ENCODE measurements at places on chromosomes 13 and 19.

GRCh38 chr19:17775245-17775927, 19.6 kb upstream of the B3GNT3 start:
- no peak for DNase-seq

DNA sequence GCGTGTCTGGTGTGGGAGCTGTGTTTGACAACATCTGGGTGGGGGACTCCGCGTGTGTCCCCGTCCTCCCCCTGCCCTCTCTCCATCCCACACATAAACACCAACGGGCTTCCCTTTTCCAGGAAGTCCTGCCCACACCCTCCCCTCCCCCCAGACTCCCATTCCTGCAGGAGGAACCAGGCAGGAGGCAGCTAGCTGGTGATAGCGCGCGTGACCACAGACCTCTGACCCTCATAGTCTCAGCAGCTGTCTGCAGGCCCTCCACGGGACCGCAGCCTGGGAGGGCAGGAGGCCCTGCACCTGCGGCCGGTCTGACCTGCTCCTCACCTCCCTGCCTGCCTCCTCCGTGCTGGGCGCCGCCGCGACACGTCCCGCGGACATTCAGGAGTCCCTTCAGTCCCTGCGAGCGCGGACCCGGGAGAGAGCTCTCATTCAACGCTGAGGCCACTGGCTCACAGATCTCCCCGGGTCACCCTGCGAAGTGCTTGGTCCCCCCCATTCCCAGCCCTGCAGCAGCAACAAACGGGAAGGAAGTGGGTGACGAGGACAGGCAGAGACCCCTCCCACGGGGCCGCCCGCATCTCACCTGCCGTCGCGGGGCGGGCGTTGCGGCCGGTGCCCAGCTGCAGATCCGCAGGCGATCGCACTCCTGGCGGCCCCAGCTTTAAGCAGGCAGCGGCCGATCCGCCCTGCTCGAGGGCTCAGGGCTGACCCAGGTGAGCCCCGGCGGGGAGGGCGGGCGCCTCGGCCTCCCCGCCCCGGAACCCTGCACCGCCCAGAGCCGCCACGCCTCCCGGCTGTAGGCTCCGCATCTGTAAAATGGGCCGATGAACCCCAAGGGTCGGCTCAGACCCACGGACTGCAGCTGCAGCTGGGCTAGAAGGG, 1.1 kb upstream of the ACP5 start:
- peak; percentile 31 for DNase-seq

GRCh38 chr13:20182231-20182846, 10.4 kb downstream of the GJB2 start:
- peak; percentile 84 for DNase-seq

GRCh38 chr13:70723732-70724131, 615.5 kb upstream of the KLHL1 start:
- no peak for DNase-seq

DNA sequence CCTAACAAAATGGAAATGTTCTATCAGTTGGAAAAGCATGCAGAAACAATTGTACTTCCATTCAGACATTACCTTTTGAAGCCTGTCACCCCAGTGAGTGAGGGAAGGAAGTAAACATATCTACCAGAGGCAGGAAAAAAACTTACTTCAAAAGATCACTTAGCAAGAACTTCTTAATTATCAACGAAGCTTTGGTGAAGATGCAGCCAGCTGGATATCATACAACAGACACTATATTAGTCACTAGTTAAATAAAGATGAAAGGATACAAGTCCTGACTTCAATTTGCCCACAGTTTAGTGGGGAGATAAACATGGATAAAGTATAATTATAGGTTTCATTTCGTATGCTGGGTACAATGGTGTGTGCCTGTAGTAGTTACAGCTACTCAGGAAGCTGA, 148.8 kb downstream of the TNFRSF19 start:
- DNase-seq = no peak

DNA sequence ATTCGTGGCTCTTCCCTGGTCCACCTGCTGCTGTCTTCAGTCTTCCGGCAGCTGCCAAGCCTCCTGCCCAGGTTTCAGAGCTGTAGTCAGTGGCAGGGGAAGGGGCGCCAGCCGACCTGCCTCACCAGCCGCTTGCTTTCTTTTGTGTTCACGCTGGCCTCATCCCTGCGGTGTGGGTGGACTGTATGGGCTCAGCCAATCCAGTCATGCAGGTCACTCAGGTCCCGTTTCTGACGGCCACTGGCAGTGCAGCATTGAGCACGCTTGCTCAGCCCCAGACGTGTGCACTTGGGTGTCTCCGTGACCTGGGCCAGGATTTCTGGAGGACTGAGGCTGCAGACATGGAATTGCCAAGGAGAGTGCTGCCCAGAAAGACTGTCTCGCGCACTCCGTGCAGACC, 26.0 kb downstream of the AP1M1 start:
- no peak for DNase-seq

DNA sequence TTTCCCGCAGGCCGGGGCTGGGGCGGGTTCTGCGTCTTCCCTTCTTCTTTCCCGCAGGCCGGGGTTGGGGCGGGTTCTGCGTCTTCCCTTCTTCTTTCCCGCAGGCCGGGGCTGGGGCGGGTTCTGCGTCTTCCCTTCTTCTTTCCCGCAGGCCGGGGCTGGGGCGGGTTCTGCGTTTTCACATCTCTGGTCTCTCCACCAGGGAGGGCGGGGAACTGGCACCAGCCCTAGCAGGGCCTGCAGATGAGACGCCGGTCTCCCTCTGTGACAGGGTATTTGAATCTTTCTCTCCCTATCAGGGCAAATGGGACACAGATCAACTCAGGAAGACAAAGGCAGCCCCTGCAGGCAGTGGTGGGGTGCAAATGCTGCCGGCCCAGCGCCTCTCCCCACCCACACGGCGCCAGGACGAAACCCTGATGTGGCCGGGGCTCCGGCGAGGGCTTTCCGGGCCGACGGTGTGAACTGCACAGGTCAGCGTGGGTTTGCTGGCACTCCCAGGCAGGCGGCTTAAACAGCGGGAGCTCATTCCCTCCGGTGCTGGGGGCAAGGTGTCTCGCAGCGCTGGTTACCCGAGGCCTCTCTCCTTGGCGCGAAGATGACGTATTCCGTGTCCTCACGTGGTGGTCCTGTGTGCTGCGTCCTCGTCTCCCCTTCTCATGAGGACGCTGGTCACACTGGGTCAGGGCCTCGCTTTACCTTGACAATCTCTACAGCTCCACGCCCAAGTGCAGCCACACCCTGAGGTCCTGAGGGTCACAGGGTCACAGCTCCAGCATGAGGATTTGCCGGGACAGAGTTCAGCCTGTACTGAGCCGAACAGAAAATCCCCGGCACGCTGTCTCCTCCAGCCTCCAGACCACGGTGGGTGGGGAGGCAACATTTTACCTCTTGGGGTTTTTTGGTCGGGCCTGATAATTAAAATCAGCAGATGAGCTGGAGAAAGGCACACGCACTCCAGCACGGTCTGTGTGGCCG, 717 bp upstream of the C13orf46 start:
- DNase-seq = no peak

DNA sequence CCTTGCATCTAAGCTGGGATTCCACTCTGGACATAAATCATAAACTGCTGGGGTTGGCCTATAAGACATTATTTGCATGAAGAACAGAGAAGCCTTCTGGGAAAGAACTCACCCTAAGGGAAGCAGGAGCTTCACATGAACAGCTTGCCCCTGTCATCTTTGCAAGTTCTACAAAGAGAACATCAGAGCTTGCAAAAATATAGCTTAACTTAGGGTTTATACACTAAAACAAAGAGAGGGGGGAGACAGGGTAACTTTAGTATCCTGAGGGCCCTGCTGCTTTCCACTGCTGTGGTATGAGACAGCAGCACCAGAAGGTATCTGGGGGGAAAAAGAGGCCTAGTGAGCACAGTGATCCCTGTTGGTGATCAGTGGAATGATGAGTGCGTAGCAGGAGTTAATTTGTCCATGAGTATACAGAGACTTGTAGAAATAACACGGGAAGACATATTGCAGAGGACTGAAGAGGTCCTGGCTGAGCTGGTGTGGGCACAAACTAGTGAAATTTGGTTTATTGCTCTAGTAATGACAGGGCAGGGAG, 116.1 kb upstream of the TSC22D1 start:
- DNase-seq = no peak

DNA sequence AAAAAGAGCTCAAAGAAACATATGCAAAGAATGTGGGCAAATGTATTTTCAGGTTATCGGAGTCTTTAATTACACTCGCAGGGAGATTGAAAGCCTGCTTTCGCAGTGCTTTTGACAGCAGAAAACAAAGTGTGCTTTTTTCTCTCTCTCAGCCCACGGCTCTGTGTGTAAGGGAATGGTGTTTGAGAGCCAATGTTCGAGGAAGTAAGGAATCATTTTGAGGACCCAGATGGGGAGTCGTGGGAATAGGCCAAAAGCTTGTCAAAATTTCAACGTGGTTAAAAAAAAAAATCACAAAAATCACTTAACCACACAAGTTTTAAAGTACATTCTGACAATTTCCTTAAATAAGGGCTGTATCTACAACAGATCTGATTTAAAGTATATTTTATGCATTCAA, 197.1 kb upstream of the IRS2 start:
- no peak for DNase-seq

DNA sequence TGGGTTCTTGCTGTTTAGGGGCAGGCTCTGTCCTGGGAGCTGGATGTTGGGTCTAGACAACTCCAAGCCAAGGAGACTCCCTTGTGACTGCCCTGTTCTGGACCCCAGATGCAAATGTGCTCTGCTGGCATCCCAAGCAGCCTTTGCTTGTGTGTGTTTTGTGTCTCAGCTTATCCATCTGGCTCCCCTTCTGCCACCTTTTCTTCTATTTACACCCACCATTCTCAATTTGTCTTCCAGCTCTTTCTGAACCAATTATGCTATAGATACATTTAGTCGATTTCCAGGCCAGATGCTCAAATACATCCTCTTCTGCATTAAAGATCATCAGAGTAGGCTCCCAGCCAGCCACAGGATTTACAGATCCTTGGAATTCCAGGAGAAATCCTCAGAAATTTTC, 115.0 kb upstream of the SLC7A1 start:
- no peak for DNase-seq

DNA sequence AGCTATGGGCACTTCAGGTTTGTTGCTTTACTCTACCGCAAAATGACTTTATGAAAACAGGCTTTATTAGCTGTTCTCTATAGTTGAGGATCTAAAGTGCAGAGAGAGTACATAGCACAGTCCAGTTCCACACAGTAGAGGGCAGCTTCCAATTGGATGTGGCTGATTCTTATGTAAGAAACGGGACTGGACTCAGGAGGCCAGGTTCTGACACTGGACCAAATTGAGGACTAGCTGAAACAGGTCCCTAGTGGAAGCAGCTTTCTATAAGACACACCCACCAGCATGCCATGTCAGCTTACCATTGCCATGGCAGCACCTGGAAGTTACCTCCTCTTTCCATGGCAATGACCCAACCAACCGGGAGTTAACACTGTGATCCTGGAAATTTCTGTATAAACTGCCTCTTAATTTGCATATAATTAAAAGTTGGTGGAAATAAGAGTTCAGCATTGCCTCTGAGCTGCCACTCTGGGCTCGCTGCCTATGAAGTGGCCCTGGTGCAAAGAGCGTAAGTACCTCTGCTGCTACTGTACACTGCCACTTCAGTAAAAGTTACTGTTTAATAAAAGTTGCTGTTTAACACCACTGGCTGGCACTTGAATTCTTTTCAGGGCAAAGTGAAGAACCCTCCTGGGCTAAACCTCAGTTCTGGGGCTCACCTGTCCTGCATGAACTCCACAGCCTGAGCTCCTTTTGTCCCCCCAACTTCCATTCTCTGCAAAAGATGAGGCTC, 211.9 kb upstream of the SLC10A2 start:
- no peak for DNase-seq

DNA sequence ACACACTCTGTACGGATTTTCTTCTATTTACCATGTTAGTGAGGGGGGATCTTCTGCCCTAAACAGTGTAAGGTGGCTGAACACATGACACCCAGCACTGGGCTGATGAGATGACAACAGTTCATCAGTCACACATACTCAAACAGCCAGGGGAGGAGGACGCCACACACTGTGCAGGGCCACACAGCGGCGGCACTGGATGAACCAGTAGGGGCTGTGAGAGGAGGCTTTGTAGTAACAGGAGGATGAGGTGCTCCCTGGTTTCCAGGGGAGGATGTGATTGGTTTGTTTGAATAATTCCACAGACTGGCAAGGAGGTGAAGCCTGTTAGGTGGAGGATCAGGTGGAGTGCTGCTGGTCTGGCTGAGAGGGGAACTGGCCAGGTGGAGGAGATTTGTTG, 16.3 kb upstream of the GTF3A start:
- no peak for DNase-seq

GRCh38 chr13:42534785-42535184, 39.2 kb upstream of the TNFSF11 start:
- no peak for DNase-seq

DNA sequence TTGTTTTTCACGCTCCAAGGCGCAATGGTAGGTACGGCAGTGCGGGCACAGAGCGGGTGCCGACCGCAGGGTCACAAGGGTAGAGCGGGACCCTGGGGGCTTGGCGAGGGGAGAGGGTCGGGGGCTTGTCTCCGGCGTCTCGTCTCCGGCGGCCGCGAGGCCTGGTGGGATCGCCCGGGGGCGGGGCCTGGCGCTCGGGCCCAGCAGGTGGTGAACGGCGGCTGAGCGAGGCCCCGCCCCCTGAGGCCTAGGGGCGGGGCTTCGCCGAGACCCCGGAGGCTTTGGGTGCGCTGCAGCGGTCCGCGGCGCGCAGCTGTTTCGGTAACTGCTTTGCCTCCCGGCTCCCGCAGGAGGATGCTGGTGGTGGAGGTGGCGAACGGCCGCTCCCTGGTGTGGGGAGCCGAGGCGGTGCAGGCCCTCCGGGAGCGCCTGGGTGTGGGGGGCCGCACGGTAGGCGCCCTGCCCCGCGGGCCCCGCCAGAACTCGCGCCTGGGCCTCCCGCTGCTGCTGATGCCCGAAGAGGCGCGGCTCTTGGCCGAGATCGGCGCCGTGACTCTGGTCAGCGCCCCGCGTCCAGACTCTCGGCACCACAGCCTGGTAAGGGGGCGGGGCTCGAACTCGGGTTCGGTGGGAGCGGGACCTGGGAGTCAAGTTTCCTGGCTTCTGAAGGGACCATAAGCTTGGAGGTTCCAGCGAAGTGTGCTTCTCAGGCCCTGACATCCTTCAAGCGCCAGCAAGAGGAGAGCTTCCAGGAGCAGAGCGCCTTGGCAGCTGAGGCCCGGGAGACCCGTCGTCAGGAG, at the start of gene TSEN34:
TSS of gene TSEN34 (plus strand) at position 298 of the 800 bp plus-strand sequence. CDS start at position 355, 57 bp downstream.
- peak; percentile 96 for DNase-seq

- DNase-seq = no peak
Measured at GRCh38 chr19:55094456-55095259, 19.0 kb downstream of the EPS8L1 start.

DNA sequence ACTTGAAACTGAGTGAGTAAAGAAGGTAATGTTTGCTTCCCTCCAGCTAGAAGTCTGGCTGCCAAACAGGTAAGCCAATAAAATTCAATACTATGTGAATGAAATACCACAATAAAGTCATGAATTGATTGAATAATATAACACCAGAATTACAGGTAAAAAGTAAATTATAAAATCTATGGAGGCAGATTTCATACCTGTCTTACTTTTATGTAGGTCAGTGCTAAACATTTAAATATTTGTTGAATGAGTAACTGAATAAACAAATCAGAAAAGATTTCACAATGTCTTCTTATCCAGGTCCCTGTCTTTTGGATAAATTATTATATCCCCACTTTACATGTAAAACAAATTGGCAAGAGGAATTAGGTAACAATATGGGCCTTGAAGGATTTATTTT, 62.7 kb downstream of the MICU2 start:
- DNase-seq = no peak
